ENCODE measurements at places on chromosomes 16 and 17.

- no peak for DNase-seq
Measured at GRCh38 chr16:8310816-8311215, 279.5 kb downstream of the TMEM114 start.

DNA sequence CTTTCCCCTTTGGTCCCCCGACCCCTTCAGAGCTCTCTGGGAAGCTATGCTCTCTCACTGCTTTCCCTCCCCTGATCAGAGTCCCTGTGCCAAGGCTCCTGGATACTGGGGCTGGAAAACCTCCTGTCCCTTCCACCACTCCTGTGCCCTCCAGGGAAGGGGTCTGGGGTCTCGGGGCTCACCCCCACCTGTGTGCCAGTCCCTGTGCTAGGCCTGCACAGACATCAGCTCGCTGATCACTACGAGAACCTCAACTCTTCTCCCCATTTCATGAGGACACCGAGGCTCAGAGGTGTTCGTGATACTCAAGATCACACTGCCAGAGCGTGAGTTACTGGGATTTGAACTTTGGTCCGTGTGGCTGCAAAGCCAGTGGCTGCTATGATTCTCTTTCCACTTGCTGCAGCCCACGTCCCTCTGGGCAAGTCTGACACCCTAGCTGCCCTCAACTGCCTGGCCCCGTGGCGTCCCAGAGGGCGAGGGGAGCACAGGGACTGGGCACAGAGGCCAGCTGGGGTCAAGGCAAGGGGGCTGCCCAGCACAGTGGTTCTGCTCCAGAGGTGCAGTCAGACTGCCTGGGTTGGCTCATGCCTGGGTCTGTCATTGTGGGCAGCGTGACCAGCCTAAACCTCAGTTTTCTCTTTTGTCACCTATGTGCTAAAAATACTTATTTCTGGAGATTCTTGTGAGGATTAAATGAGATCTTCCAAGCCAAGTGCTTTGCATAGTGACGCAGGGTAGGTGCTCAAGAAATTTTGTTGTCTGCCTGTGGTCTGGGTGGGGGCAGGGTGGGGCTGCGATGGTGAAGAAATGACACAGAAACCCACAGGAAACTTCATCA, 43.8 kb upstream of the TOB1 start:
- DNase-seq = peak; percentile 15

GRCh38 chr16:24609740-24610415, 70.5 kb downstream of the RBBP6 start:
- DNase-seq = peak; percentile 2

DNA sequence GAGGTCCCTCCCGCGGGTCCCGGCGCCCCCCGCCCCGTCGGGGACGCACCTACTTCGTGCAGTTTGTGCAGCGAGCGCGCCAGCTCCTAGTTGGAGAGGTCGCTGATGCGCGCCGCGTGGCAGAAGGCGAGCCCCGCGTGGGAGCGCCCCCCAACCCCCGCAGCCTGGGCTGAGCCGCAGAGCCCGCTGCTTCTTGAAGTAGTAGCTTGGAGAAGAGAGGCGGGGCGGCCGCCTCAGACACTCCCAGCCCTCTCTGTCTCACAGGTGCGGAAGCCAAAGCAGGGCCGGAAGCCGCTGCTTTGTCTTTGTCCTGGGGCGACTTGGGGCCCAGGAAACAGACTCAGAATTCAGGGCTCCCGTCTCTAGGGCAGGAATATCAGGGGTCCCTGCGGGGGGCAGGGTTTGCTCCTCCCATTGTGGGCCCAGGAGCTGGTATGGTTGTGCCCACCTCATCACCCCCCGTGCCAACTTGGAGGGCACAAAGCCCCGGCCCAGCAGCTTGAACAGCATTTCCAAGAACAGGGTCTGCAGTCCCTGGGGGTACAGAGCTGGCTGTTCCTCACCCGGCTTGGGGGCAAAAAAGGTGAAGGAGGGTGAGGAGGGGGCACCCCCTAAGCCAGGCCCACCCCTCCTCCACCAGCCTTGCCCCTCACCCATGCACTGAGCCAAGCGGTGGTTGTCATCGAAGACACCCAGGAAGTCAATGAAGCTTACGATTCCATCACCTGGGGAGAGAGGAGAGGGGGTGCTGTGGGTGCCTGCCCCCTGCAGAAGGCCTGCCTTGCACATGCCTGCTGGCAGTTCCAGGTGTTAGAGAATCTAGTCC, 13.5 kb downstream of the SPATA32 start:
- DNase-seq = peak; percentile 91

GRCh38 chr17:80779961-80780380, 211.7 kb upstream of the CHMP6 start:
- no peak for DNase-seq

GRCh38 chr16:67451061-67451703, 20.3 kb downstream of the HSD11B2 start:
- no peak for DNase-seq

DNA sequence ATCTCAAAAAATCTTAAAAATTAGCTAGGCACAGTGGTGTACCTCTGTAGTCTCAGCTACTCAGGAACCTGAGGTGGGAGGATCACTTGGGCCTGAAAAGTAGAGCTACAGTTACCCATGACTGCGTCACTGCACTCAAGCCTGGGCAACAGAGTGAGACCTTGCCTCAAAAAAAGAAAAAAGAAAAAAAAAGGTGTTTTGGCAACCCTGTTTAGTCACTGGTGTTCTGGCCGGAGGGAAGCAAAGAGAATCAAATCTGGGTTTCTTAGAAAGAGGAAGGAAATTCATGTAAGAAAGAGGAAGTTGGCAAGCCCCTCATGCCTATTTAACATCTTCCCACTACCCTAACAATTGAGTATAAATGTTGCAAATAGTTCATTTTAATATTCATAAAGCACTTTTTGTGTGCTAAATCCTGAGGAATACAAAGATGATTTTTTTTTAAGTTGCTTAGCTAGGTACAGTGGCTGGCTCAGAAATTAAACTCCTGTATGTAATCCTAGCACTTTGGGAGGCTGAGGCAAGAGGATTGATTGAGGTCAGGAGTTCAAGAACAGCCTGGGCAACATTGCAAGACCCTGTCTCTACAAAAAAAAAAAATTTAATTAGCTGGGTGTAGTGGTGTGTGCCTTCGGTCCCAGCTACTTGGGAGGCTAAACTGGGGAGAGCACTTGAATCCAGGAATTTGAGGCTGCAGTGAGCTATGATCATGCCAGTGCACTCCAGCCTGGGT, 6.5 kb upstream of the USP32 start:
- peak; percentile 56 for DNase-seq

DNA sequence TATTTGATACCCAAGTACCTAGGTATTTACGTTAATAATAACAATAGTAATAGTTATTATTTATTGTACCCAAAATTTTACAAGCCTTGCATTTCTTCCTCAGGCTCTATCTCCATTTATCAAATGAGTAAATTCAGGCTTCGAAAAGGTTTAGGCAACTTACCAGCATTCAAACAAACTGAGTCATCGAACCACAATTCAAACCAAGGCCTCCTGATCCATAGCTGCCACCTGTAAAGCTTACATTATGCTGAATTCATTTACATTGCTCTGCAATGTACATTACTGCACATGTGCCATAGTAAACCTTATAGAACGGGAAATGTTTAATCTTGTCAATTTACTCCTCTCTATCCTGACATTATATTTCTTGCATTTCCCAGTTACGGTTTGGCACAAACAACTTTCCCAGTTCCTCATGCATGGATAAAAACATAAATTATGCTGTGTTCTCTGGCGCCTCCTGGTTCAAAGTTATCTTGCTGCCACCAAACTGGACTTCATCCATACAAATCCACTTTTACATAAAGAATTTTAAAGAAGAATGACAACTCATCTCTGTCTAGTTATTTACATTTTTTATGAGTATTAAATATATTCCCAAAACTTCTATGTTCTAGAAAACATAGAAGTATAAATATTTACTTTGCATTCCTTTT, 360.6 kb upstream of the SOX9 start:
- no peak for DNase-seq

DNA sequence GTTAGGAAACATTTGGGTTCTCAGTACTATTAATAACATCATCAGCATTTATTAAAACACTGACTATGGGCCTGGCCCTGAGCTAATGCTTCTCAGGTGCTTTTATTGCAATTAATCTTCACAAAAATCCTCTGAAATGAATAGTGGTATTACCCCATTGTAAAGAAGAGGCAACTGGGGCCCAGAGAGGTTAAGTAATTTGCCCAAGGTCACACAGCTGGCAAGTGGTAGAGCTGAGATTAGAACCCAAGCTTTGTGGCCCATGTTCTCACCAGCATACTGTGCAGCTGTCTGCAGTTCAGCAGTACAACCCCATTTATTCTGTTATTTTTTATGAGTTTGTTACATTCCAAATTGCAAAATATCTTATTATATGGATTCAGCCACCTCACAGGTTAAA, 82.3 kb downstream of the TBC1D16 start:
- no peak for DNase-seq

GRCh38 chr16:73951481-73951880, 345.1 kb upstream of the PSMD7 start:
- no peak for DNase-seq

GRCh38 chr17:55350825-55351205, 70.8 kb downstream of the MMD start:
- DNase-seq = no peak

DNA sequence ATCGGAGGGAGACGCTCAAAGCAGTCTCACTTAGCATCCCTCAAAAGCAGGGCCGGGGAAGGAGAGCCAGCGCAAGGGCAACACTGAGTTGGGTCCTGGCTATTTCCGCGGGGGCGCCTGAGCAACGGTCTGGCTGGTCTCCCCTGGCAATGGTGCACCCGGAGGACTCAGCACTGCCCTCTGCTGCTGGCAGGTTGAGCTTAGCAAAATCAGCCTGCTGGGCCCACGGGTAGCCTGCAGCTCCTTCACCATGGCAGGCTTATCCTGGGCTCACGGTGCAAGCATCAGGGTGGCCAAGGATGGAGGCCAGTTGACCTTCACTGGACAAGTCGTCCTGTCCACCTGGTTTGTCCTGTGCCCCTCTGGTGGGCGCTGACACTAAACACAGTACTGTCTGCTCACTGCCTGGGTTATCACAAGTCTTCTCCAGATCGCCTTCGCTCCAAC, 14.4 kb upstream of the ALDH3A1 start:
- DNase-seq = peak; percentile 78
